ENCODE measurements at places on chromosomes 3 and 15.

GRCh38 chr3:48472673-48472922, 26.1 kb downstream of the ATRIP start:
- no peak for DNase-seq

DNA sequence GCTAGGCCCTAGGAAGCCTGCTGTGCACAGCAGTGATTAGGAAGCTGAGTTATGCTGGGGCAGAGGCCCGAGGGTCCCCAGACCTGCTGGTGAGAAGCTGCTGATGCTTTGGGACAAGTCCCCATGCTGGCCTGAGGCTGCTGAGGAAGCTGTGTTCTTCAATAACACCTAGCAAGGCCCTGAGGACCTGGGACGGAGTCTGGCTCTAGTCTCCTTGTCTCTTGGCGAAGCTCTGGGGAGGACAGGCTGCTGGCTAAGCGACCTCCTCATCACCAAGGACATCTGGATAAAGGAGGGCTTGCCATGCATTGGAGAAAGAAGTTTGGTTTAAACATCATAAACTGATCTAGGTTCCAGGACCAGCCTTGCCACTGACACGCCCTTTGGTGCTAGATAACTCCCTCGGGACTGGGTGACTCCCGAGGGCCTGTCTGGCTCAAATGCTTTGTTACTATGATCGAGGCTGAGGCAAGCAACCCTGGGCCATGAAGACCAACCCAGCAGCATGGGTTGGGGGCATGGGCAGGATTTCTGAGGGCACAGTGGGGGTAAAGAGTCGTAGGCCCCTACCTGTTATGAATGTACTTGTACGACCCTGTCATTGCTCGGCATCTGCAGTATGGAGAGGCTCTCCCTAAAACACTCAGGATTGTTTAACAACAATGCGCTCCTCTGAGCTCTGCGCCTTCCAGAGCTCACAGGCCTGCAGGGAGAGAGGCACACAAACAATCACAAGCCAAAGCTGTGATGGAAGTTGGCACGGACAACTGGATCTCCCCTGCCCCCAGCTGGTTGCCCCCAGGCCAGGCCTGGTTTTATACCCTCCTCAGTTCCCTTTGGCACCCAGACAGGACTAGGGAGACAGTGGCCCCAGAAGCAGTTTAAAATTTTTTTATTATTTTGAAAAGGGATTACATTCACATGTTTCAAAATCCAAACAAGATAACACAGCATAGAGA, 64.4 kb downstream of the LINGO1 start:
- no peak for DNase-seq

- no peak for DNase-seq
Observed at GRCh38 chr3:130456540-130456939, 60.4 kb upstream of the COL6A6 start.

DNA sequence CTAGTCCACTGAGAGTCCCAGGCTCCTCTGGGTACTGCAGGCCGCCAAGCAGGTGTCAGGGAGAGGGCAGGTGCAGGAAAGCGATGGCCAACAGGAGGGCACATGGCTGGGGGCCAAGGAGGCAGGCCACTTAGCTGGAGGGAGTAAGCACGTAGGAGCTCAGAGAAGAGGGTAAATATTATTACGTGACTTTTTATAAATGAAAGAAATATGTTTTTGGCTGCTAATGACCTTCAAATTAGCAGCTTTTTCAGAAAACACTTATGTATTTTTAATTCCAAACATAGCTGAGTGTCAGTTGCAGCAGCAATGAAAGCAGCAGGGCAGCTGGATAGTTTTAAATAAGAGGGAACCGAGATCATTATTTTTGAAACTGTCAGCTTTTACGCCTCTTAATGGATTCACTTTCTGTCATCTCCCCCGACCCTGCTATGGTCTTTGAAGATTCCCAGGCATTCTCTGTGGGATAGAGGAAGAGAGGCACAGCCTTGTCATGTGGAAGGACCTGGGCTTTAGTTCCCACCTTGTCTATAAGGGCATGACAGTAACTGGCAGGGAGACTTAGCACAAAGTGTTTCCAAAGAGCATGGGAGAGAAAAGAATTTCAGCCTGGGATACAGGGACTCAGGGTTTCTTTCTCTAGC, 477.1 kb downstream of the EPHB1 start:
- DNase-seq: no peak

DNA sequence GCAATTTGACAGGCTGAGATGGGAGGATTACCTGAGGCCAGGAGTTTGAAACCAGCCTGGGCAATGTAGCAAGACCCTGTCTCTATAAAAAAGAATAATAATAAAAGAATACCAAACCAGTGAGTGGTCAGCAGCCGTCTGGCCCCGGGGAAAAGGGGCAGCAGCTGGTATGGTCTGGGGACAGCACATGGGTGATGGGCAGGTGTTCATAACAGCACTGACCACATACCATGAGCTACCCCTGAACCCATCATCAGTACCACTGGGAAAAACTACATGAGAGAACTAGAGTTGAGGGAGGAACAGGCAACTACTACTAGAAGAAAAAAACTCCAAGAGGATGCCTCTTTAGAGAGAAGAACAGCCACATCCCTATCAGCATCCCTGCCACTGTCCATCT, 40.7 kb downstream of the ARHGEF3 start:
- no peak for DNase-seq

- DNase-seq: no peak
Observed at GRCh38 chr3:13168391-13168790, 95.2 kb upstream of the IQSEC1 start.

GRCh38 chr15:58221591-58222241, 83.5 kb downstream of the AQP9 start:
- DNase-seq: no peak

DNA sequence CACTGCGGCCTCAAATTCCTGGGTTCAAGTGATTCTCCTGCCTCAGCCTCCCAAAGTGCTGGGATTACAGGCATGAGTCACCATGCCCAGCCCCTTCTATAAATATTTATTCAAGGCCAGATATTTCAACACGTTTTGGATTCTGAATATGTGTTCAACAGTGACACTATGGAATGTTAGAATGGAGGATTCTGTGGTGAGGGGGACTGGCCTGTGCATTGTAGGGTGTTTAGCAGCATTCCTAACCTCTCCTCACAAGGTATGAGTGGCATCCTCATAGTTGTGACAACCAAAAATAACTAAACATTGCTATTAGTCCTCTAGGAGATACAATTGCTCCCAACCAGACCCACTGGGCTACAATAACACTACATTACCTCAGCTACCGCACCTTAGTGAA, 104.0 kb upstream of the ATP10A start:
- no peak for DNase-seq

- DNase-seq: no peak
Observed at GRCh38 chr3:1908651-1909445, 189.8 kb upstream of the CNTN4 start.

GRCh38 chr3:158403013-158403412, 168.0 kb upstream of the MLF1 start:
- no peak for DNase-seq

GRCh38 chr3:56795829-56796185, 5.9 kb downstream of the ARHGEF3 start:
- DNase-seq: no peak

- DNase-seq: no peak
Observed at GRCh38 chr3:138914870-138915502, 32.0 kb downstream of the FOXL2 start.

GRCh38 chr15:70172566-70173225, 75.0 kb upstream of the TLE3 start:
- DNase-seq: no peak

DNA sequence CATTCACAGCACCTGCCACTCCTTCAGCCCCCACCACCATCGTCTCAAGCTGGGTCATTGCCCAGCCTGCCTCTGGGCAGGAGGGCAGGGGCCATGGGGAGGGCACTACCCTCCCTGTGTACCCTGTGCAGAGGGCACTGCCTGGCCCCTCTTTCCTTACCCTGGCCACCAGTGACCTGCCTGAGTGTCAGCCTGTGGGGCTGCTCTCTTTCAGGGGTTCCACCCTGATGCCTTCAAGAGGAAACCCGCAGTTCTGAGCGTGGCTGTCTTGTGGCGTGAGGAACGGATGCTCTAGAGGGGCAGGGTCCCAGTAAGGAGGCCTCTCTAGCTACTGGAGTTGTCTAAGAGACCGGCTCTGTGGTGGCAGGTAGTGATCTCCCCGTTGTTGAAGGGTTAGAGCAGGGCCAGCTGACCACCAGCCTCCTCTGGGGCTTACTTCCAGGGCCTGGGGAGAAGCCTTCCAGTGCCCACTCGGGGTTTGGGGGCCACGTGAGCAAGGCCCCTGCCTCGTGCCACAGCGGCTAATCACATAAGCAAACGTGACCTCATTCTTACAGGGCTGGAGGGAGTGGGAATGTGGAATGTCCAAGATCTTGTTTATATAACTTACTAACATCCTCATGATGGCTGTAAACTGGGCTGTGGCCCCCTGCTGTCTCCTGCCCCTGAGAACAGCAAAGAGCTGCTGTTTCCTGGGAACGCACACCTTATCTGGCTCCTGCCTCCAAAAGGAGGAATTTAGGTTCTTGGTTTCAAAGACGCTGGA, 31.4 kb upstream of the SEC13 start:
- DNase-seq: no peak

- DNase-seq: no peak
Observed at GRCh38 chr15:56781666-56782065, 48.4 kb upstream of the ZNF280D start.

DNA sequence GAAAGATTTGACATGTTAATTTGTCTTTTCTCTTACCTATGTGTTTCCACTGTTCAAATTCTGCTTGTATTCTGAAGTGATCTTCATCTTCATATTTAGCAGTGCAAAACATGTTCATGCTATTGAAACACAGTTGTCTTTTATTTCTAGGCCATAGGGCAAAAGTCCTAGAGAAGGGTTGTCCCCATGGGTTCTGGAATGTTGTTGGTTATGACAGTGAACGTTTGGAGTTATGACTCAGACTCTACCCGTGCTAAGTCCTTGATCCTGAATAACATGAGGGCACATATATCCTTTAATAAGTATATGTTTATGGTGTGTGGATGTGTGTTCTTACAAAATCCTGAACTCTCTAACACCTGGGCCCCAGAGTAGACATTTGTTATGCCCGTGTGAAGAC, 23.0 kb upstream of the ARPP21 start:
- DNase-seq: no peak

DNA sequence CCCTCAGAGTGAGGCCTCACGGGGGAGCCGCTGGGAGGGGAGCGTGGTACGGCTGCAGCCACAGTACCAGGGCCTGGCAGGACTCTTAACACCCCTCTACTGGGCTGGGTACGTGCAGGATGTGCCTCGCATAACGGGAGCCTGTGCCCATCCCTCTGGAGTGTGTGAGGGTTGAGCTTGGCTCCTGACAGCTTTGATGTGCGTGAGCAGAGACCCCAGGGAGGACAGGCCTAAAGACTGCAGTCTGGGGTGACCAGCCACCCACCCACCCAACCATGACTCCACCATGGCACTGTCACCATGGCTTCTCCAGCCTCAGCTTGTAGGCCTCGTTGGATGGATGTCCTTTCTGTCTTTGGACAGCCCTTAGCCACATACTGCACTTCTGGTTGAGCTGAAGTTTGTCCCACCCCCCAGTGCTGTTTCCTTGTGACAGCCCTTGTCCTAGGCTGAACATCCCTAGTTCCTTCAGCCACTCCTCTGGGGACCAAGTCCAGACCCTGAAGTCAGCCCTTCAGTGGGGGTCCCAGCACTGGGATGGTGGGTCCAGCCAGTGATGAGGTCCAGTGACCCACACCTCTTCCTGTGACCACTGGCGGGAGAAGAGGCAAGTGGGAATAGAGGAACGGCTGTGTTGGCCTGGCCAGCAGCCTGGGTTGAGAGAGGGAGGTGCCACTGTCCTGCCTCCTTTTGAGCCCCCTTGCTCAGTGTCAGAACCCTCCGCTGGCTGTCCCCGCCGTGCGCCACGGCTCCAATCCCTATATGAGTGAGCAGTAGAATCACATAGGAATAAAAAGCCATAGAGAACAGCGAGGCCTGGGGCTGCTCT, 6.1 kb downstream of the GLYCTK start:
- no peak for DNase-seq

- no peak for DNase-seq
Observed at GRCh38 chr3:181969925-181970324, 258.2 kb downstream of the SOX2 start.

DNA sequence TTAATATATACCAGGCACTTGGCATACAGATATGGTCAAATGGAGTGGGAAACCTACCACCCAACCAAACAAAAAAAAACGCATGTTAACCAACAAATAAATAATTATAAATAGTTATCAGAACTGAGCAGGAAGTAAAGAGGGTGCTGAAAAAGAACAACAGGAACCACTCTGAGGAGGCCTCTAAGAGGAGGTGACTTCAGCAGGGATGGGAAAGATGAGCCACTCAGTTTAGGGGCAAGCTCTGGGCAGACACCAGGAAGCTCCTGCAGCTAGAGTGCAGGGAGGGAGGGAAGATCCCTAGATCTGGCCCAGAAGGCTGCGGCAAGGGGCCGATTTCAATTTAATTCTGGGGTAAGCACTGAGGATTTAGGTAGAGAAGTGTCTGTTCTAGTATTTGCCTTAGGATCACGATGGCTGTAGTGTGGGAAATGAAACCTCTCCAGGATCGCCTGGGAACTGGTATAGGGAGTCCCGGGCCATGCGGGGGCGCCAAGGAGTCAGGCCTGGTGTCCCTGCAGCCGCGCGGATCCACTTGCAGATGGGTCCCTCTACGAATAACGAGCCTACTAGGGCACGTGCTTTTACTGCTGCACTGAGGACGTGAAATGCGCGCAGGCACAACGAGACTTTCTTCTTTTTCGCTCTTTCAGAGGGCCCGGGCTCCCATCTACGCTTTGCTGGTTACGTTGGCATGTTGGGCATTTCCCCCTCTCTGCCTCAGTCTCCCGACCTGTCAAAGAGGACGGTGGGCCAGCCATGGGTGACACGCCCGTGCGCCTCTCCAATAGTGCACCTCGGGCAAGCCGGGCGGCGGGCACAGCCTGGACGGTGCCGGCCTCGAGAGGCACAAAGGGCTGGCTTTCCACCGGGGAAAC, 1.5 kb upstream of the LIMD1 start:
- DNase-seq: no peak

- no peak for DNase-seq
Observed at GRCh38 chr15:33155691-33156420, 38.7 kb downstream of the FMN1 start.

- no peak for DNase-seq
Observed at GRCh38 chr3:127068871-127069270, 86.0 kb downstream of the PLXNA1 start.

- no peak for DNase-seq
Observed at GRCh38 chr15:42800731-42801474, 64.0 kb upstream of the CDAN1 start.

- no peak for DNase-seq
Observed at GRCh38 chr3:137766876-137767537, 2.9 kb downstream of the SOX14 start.

GRCh38 chr3:156449710-156450574, 105.0 kb downstream of the SSR3 start:
- no peak for DNase-seq

- no peak for DNase-seq
Observed at GRCh38 chr3:188417271-188417696, 263.3 kb downstream of the LPP start.

DNA sequence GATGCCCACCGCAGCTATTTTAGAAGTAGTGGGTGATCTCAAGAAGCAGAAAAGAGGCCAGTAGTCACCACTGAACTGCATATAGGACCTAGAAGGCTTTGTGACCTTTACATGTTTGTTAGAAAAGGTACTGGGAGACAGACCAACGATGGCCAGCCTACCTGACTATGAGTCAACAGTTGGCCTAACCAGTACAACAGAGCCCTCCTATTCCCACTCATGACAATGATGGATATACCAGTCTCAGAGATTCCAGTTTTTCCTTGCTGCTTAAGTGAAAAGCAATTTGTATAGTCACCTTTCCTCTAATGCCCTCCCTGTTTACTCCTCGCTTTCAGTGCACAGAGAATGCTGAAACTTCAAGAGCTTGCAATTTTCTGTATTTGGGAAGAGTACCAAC, 86.6 kb upstream of the PPIB start:
- DNase-seq: no peak
